ENCODE measurements at places on chromosomes 6 and 20.

DNA sequence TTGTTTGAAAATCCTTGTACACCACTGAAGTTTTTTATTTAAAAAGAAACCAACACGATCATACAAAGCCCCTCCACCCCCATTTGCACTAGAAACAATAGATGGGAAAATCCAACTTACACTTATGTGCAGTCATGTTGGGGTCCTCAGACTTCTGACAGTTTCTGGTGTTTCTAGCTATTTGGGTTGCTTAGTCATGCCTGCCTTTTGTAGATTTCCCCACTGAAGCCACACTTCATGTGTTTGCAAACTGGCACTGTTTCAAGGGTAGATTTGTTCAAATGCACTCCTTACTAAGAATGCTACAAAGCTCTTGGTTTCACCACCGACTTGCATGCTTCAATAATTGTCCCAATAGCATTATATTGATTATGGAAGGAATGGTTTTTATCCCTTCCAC lies 1.5 kb downstream of the SH3BGRL2 start:
- DNase-seq = no peak

- no peak for DNase-seq
Measured at GRCh38 chr6:52284131-52284459, 447 bp downstream of the MCM3 start.

- peak; percentile 88 for DNase-seq
Measured at GRCh38 chr6:114284281-114284680, 58.5 kb downstream of the HS3ST5 start.

- DNase-seq = peak; percentile 29
Measured at GRCh38 chr6:10801224-10801848, 37.0 kb downstream of the MAK start.

- no peak for DNase-seq
Measured at GRCh38 chr20:53751620-53752318, 158.1 kb upstream of the ZNF217 start.

DNA sequence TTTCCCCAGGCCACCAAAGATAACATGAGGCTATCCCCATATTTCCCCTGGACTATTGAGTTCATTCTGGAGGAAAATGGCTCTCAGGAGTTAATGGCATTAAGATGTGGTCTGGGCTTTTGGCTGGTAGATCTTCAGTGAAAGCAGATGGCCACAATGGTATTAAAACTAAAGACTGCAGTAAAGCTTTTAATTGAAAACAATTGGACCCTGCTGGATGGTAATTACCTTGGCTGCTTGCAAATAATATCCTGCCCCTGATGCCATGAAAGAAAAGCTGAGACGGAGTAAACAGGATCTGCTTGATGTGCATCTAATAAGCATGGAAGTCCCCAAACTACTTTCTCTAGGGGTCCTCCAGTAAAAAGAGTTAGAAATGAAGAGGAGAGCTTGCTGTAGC lies 255.8 kb downstream of the QKI start:
- DNase-seq = no peak

DNA sequence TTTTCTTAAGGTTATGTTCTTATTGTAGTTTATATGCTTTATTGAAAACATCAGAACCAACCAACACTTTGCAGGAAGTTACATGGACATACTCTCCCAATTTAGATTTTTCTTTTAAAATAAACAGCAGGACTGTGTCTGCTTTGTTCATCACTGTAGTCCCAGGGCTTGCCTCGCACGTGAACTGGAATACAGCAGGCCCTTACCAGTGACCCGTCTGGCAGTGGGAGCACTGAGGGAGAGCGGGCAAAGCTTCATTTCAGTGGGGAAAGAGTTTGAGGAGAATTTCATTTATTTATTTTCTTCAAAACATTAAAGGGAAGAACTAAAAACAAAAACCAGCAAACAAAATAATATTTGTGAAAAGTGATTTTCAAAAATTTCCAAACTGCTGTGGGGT lies 230.8 kb downstream of the PAX1 start:
- no peak for DNase-seq
